ENCODE measurements at places on chromosomes 7 and 10.

- no peak for DNase-seq
These were observed 361.4 kb downstream of the CXCL12 start for GRCh38 chr10:44023517-44023916.

DNA sequence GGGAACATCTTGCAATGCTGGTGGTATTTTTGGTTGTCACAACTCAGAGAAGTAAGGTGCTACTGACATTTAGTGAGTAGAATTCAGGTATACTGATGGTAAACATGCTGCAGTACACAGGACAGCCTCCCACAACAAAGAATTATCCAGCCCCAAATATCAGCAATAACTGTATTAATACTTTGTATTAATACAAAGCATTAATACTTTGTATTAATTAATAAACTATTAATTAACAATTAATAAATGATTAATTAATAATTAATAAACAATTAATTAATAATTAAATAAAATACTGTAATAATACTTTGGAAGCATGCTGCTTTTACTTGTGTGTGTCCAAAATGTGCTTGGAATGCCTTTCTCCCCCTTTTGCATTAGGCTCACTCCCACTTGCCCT lies 62.5 kb downstream of the ZNF92 start:
- DNase-seq: no peak

DNA sequence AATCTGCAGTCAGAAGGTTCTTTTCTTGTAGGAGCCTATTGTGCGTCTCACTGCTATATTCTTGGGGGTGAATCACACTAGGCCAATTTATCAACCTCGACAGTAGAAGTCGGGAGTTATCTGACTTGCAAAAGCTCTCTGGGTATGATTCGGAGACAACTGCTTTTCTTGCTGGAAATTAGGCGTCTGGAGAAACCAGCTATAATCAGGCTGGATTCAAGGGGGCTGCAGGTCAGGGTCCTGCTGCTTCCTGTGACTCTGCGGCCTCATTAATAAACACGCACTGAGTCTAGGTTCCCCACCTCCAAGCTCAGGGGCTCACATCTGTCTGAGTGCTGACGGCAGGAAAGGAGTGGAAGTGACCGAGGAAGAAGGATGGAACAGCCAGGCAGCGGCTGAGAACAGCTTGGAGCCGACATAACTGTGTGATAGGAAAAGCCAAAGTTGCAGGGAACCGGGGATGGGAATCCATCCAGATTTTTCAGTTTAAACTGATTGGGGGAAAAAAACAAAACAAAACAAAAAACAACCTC lies 184.6 kb downstream of the FANK1 start:
- no peak for DNase-seq

DNA sequence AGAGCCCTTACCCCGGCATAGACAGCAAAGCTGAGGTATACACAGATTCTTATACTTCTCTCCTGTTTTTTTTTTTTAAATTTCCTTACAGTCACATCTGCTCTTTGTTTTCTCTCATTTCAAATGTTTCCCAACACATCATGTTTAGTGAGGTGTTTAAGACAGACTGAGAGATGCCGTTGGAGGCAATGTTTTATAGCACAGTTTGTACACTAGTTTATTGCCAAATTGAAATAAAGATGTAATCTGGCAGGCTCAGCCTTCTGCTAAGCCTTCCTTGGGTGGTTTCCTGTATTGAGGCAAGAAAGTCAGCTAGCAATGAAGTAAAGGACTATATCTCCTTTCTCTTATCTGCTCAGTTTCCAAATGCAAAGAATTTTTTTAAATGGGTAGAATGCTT lies 393.4 kb downstream of the SORCS1 start:
- no peak for DNase-seq

GRCh38 chr7:45191396-45191795 lies 33.8 kb downstream of the RAMP3 start:
- DNase-seq: no peak

DNA sequence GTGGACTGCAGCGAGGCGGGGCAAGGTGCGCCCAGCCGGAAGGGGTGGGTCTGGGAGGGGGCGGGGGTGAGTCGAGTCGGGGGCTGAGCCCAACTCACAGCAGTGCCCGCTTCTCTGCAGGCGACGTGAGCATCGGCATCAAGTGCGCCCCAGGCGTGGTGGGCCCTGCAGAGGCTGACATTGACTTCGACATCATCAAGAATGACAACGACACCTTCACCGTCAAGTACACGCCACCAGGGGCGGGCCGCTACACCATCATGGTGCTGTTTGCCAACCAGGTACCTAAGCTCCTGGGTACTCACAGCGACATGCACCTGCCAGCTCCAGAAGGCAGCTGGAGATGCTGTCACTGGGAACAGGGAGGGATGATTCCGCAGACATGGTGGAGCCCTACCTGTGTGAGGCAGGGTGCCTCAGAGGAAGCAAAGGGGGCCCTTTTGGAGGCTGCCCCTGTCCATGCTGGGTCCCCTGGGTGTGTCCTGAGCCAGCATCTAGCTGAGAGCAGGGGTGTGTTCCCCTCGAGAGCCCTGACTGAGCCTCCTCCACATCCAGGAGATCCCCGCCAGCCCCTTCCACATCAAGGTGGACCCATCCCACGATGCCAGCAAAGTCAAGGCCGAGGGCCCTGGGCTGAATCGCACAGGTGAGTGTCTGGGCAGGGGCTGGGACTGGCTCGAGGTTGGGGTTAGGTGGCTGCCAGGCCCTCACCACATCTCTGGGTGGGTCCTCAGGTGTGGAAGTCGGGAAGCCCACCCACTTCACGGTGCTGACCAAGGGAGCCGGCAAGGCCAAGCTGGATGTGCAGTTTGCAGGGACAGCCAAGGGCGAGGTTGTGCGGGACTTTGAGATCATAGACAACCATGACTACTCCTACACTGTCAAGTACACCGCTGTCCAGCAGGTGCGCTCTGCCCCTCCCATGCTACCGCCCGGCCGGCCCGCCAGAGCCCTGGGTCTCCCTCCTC lies 12.8 kb downstream of the FLNC start:
- no peak for DNase-seq

- no peak for DNase-seq
These were observed 89.6 kb downstream of the ATXN7L1 start for GRCh38 chr7:105786520-105787470.

DNA sequence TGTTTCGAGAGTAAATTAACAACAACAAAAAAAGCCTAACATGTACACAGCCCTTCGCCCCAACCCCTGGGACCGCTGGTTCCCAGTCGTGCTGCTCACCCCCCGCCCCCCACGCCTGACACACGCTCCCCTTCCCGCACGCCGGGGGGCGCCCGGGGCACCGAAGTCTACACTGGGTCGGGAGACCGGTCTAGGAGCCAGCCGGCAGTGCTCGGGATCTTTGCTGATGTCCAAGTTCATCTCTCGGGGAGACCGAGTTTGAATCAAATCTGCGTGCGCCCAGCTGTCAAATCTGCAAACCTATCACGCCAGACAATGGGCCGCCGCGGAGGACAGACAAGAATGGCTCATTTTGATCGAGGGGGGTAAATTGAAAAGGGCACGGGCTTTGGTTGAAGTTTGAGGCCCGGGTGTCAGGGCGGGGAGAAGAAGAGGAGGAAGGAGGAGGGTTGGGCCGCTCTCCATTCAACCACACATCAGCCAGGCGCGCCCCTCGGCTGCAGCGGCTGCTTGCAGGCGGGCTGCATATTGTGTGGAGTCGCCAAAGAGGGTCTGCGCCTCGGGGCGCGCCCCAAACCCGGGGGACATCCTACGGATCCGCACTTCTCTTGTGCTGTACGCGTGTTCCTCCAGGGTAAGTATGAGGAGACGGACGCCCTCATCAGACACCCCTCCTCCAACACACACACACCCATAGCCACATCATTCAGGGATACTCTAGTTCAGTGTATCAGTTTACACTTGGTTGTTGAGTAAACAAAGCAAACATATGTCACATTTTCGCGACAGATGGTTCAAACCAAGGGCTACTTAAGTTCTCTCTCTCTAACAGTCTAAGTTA lies 1.3 kb upstream of the GFRA1 start:
- peak; percentile 52 for DNase-seq

GRCh38 chr10:68202960-68203353 lies 29.0 kb downstream of the ATOH7 start:
- DNase-seq: no peak

DNA sequence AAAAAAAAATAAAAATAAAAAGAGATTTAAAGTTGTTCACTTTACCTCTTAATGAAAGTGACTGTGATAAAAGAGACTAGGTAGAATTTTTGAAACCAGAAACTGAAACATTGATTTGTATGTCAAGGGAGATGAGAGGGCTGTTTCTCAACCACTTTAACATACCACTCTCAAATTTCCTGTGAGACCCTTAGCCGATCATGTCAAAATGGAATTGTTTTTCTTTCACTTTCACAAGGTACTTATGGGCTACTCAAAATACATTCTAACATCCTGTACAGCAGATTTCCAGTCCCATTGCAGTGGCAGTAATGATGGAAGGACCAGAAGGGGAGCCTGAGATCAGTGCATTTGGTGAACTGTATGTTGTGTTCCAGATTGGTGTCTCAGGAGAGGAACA lies 261.2 kb downstream of the PPP1R3A start:
- no peak for DNase-seq

DNA sequence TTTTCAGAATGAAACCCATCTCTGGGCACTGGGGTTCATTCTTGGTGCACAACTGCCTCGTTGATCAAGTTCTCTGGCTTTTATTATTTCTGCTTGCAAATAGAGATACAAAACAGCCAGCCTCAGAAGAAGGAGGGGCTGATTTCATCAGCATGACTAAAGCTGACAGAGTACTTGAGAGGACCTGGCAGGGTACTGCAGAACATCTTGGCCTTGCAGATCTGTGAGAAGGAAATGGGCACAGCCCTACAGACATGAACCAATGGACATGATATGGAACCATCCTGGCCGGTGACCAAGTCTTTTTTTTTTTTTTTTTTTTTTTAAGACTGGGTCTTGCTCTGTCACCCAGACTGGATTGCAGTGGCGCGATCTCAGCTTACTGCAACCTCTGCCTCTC lies 240.6 kb downstream of the VTI1A start:
- DNase-seq: no peak

- no peak for DNase-seq
These were observed 62.9 kb downstream of the STK17A start for GRCh38 chr7:43645699-43646226.

DNA sequence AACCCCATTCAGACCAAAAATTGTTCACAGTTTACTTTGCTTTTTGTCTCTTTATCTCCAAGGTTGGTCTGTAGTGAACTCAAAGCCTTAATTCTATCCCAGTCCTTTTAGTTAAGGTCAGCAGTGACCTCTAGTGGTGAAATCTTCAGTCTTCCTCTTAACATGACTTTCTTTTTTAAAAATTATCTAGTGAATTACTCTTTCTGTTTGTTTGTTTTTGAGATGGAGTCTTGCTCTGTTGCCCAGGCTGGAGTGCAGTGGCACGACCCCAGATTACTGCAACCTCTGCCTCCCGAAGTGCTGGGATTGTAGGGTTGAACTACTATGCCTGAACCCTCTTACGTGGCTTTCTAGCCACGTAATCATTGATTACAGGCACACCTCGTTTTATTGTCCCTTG lies 25.0 kb downstream of the ZNF487 start:
- DNase-seq: no peak

- DNase-seq: no peak
These were observed 145.5 kb downstream of the PTEN start for GRCh38 chr10:88008866-88009470.

DNA sequence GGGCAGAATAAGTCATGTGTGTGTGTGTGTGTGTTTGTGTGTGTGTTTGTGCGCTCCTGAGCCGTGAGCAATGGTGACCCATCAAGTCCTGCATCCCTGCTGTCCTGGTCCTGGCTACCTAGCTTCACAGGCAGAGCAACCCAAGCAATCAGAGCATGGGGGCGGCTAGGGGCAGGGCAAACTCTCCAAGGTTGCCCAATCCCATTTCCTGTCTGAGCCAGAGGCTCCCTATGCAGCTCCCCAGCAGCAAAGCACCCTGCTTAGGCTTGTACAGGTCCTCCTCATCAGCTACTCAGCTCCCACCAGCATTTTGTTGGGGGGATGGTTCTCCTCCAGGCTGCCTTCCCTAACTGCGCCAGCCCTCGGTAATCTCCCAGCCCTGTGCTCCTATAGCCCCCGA lies 31.1 kb upstream of the CRHR2 start:
- no peak for DNase-seq

- DNase-seq: no peak
These were observed 185.7 kb downstream of the KCNMA1 start for GRCh38 chr10:77451886-77452285.

GRCh38 chr10:74342991-74343390 lies 192.0 kb downstream of the ADK start:
- no peak for DNase-seq

- no peak for DNase-seq
These were observed 18.8 kb downstream of the CROT start for GRCh38 chr7:87364246-87364645.

- no peak for DNase-seq
These were observed 6.9 kb upstream of the GNG11 start for GRCh38 chr7:93914581-93915066.

GRCh38 chr10:44278837-44279324 lies 106.0 kb downstream of the CXCL12 start:
- no peak for DNase-seq

DNA sequence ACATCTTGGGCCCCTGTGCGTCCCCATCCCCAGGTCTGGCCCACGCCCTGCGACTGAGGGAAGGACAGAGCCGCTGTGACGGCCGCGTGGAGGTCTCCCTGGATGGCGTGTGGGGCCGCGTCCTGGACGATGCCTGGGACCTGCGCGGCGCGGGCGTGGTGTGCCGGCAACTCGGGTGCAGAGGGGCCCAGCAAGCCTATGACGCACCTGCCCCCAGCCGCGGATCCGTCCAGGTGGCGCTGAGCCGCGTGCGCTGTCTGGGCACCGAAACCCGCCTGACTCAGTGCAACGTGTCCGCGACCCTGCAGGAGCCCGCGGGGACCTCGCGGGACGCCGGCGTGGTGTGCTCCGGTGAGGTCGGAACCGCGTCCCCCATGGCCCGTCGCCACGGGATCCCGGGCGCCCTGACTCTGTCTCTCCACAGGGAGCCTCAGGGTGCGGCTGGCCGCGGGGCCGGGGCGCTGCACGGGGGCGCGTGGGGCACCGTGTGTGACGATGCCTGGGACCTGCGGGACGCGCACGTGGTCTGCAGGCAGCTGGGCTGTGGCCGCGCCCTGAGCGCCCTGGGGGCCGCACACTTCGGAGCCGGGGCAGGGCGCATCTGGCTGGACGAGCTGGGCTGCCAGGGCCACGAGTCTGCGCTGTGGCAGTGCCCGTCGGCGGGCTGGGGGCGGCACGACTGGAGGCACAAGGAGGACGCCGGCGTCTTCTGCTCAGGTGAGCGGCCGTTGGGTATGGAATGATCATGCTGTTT lies 5.9 kb downstream of the SCART1 start:
- no peak for DNase-seq

DNA sequence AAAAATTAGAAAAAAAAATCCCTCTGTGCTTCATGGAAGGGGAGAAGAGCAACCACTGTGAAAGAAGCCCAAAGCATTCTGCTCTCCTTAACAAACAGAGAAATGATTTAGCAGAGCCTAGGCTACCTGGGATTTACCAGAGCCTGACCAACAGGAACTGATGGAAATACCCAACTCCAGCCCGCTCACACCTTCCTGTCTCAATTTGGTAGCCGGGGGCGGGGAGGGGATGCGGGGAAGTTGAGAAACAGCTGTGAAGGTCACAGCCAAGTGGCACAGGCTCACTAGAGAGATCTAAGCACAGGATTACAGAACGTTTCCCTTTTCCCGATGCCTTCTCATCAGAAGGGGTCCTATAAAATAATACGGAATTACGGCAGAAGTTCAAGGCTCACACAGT lies 17.6 kb downstream of the RSU1 start:
- no peak for DNase-seq

All from mesothelial cell of epicardium (in vitro differentiated cells).